T-cell (primary cell): ENCODE measurements at places on chromosomes 12 and 14. TPM values are rescaled to one million over a fixed set of nuclear protein-coding genes. Genes with fewer than 3 reads are reported as not detected.

- no peak overlapping the region for H3K27ac ChIP-seq
- no peaks in the 10 kb centered on the region for H3K4me1 ChIP-seq
- no peaks in the 10 kb centered on the region for H3K27me3 ChIP-seq
Observed at GRCh38 chr12:20260851-20261250, 107.5 kb upstream of the PDE3A start.

DNA sequence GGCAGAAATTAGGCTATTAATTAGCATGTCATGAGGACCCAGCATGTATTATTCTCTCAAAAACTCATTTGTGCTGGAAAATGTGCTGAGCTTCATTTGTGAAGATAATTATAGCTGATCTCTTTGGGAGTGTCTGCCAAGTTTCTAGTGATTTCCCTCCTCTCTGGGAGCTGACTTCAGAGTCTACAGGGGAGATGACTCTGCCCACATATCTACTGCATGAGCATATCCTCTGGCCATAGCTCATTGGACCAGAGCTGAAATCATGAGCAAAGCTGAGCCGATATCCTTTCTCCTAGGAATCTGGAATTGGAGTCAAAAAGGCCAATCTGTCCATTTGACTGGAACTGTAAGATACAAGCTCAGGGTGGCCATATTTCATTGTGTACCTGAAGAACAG is 5.9 kb downstream of the CCDC198 start:
- no peaks in the 10 kb centered on the region for H3K27me3 ChIP-seq
- DNase-seq, result no peak
- no peaks in the 10 kb centered on the region for H3K4me1 ChIP-seq

GRCh38 chr12:89840162-89840922 is 131.7 kb upstream of the ATP2B1 start:
- H3K27me3 ChIP-seq, result no peaks in the 10 kb centered on the region
- H3K4me3 ChIP-seq, result no peak overlapping the region
- H3K4me1 ChIP-seq, result peaks cover 8% of the 10 kb centered on the region
- no peaks in the 10 kb centered on the region for H3K36me3 ChIP-seq

GRCh38 chr12:113980054-113980453 is 13.9 kb upstream of the RBM19 start:
- no peaks in the 10 kb centered on the region for H3K27me3 ChIP-seq
- no peaks in the 10 kb centered on the region for H3K36me3 ChIP-seq
- no peak overlapping the region for H3K4me3 ChIP-seq
- H3K27ac ChIP-seq, result no peak overlapping the region

Gene P2RX2
- not detected for total RNA-seq

Gene MYRFL
- total RNA-seq, result not detected
